ENCODE measurements at places on chromosomes 3 and 15. TPM values are rescaled to one million over a fixed set of nuclear protein-coding genes. Genes with fewer than 3 reads are reported as not detected.

The MCCC1 gene
- total RNA-seq = 23.4 TPM

The MB21D2 gene
- 6.4 TPM for total RNA-seq

The SUCNR1 gene
- total RNA-seq = 10.7 TPM

DNA sequence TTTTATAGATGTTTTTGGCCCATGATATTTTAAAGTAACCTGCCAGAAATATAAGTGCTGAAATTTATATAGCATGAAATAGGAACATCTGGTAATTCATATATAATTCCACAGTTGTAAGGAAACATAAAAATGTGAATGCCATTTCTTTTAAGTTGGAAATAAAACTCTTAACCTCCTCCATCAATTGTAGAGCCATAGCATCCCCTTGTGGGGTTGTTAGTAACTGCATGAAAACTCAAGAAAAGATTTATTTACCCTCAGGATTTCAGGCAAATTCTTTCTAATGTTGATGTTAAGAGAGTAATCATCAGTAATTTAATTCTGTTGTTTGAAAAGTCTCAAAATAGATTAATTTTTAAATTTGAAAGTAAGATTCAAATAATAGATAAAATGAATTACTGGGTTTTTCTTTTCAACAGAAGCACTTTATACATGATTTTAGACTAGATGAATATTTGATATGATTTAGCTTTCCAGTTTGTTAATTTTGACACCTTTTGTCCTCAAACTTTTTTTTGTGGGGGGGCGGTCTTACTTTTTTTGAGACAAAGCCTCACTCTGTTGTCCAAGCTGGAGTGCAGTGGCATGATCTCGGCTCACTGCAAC is 74.7 kb downstream of the RASA2 start:
- H3K4me3 ChIP-seq = no peak overlapping the region
- no peak for DNase-seq
- no peak overlapping the region for H3K27ac ChIP-seq
- H3K4me1 ChIP-seq = no peaks in the 10 kb centered on the region

- H3K27me3 ChIP-seq = no peaks in the 10 kb centered on the region
- H3K4me3 ChIP-seq = no peak overlapping the region
- no peak for DNase-seq
These were observed 9.2 kb downstream of the PLEKHO2 start for GRCh38 chr15:64850778-64851502.

DNA sequence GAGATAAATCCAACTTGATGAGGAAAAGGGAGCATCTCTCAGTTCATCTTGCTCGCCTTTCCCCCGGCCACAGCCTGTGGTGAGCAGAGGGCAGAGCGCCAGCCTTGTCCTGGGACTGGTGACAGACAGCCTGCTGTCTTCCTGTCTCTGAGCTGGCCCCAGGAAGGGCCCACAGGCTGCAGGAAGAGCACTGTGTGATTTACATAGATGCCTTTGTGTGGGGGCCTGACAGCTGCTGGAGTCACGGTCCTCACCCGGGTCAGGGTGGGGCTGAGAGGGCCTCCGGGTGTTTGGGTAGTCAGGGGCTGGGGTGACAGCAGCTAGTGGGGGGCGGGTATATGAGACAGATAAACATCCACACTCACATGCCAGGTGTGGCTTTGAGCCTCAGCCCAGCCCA is 29.3 kb downstream of the PLA2G4D start:
- no peak overlapping the region for H3K27ac ChIP-seq
- DNase-seq = no peak
- H3K4me3 ChIP-seq = no peak overlapping the region
- no peaks in the 10 kb centered on the region for H3K27me3 ChIP-seq
- no peaks in the 10 kb centered on the region for H3K36me3 ChIP-seq

DNA sequence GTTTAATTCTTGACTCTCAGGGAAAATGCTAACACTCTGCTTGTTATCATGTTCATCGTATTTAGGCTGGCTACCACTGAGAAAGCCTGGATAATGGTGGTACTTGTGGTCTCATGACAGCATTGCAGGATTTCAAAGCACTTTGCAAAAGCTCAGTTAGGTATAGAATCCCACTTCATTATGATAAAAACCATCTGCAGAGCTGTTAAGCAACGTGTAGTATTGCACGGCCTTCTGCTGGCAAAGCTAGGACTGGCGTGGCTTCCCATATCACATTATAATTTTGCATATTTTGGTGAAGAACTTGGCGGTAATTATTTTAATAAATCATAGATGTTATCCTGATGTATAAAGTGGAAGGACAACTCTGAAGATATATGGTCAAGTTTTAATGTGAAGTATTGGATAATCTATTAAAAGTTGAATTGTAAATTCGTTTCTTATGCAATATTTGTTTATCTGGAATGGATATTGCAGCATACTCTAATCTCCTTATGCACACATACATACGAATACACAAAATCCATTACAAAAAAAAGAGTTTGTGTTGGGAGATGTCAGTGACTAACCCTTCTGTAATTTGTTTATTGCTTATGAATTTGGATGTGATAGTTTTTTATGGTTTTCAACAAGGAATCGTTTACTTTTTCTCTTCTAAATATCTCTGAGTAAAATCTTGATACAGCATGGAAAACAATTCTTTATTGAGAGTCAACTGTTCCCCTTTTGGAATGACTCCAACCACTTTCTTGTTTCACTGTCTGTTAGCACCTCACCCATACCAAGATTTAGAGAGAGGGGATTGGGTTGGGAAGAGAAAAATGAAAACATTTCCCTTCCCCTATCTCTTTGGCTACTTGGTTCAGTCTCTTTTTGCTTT is 9.2 kb downstream of the RAB8B start:
- peaks cover 21% of the 10 kb centered on the region for H3K4me1 ChIP-seq
- H3K4me3 ChIP-seq = no peak overlapping the region
- no peak overlapping the region for H3K27ac ChIP-seq
- no peaks in the 10 kb centered on the region for H3K27me3 ChIP-seq
- DNase-seq = no peak

The POTEB2 gene
- not detected for total RNA-seq

The SMCO1 gene
- not detected for total RNA-seq

GRCh38 chr3:39779511-39780230 is 29.7 kb upstream of the MYRIP start:
- H3K27ac ChIP-seq = no peak overlapping the region
- no peak overlapping the region for H3K4me3 ChIP-seq
- H3K4me1 ChIP-seq = no peaks in the 10 kb centered on the region
- no peaks in the 10 kb centered on the region for H3K36me3 ChIP-seq

The CGNL1 gene
- total RNA-seq = 11.8 TPM
